ENCODE measurements at places on chromosomes 11 and 22.
A peak's percentile ranks its signal among the peaks of the same experiment; 100 is the strongest.

DNA sequence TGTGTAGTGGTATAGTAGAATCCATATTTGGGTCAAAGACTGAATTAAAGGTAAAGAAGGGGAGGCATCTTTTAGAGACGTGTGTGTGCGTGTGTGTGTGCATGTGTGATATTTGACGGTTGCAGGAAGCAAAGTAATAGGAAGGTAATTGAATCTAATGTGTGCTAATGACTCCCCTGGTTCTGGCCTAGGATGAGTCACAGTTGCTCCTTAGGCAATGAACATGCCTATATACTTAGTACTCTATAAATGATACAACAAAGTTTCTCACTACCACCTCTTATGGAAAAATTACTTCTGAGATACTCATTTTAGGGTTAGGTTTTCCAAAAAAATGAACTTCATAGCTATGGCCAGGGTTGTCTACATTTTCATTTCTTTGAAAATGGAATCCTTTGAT is 409.6 kb downstream of the GUCY1A2 start:
- peak; percentile 72 for DNase-seq

DNA sequence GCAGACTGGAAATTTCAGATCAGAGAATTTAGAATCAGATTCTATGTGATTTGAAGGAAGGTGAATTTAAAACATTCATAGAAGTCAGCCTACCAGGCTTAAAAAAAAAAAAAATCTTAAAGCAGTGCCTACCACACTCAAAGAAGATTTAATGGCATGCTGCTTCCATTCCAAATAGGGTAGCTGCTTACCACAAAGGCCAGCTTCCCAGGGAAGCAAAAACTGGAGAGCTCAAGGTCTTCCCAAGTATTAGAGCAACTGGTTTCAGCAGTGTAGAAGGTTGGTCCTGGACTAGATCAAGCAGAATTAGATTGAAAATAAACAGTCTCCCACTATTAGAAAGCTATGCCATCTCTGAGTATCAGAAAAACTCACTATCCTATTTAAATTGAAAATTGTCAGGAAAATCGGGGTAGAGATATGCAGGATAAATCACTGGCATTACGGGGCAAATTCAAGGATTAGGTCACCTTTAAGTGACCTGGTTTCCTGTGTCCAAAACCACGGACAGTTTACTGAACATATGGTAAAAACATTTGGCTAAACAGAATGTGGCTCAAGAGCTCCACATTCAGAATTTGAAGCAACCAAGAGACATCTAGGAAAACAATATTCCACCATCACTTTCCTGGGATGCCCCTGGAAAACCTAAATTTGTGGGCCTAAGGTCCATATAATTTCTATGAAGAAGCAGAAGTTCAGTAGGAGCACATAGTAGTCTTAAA is 1.3 kb downstream of the C11orf42 start:
- no peak for DNase-seq

DNA sequence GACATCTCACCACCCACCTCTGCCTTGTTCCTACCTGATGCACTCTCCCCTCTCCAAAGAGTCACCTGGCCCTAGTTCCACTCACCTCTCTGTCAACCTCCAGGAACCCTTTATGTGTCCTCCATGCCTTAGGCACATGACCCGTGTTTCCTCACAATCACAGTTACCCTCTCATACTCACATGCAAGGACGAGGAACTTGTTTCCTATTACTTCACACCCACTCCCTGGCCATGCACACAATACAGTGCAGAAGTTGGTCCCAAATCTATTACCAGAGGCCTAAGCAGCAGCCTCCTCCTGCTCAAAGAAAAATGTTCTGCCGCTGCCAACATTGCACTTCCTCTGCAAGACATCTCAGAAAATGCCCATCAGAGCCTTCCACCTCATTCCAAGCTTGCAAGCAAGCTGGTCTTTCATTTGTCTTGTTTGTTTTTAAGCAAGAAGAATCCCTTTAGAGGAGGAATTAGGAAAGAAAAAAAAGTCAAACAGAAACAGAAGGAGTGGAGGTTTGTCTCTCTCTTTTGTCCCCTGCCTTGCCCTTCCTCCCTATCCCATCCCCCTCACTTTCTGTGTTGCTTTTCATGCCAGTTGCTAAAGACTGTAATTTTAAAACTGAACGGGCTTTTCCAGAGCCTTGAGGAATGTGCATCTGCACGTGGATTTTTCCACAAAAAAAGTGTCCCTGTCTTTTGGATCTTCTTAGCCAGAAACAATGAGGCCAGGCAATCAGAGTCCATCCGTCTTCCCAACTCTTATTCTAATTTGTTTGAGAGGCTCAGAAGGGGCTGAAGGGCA is 63.4 kb downstream of the KCNJ1 start:
- no peak for DNase-seq

- DNase-seq = no peak
Measured at GRCh38 chr11:32920570-32920969, 28.0 kb downstream of the QSER1 start.

DNA sequence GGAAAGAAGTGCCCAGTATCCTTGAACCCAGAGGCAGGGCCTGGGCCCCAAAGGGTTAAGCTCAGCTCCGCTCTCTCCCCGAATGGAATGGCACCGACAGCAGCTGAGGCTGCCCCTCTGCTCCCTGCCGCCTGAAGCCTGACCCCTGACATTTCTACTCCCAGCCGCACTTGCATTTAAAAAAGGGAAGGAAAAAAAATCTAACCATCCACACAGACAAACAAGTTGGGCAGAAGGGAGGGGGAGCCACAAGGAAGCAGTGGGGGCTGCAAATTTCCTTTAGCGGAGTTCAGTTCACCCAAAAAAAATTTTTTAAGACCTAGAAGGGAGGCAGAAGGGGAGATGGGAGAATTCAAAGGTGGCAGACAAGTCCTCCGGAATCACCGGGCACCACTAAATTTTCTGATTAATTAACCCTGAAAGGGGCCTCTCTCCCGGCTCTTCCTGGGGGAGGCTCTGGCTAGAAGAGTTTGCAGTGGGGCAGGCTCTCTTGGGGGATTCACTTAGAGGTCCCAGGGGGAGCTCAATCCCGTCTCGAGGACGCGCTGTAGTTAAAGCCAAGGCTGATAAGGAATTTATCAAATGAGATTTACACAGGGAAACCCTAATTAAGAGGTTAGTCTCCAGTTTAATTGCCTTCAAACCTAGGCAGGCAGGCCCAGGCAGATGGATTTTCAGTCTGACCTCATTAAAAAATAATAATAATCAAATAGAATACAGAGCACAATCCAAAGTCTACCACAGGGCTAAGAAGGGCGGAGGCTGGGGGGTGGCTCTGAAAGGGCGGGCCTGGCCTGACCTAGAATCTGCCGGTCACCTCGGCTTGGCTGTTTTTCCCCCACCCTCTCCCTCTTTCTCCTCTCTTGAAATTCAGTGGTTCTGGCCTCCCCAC is 25.6 kb downstream of the MN1 start:
- peak; percentile 55 for DNase-seq

DNA sequence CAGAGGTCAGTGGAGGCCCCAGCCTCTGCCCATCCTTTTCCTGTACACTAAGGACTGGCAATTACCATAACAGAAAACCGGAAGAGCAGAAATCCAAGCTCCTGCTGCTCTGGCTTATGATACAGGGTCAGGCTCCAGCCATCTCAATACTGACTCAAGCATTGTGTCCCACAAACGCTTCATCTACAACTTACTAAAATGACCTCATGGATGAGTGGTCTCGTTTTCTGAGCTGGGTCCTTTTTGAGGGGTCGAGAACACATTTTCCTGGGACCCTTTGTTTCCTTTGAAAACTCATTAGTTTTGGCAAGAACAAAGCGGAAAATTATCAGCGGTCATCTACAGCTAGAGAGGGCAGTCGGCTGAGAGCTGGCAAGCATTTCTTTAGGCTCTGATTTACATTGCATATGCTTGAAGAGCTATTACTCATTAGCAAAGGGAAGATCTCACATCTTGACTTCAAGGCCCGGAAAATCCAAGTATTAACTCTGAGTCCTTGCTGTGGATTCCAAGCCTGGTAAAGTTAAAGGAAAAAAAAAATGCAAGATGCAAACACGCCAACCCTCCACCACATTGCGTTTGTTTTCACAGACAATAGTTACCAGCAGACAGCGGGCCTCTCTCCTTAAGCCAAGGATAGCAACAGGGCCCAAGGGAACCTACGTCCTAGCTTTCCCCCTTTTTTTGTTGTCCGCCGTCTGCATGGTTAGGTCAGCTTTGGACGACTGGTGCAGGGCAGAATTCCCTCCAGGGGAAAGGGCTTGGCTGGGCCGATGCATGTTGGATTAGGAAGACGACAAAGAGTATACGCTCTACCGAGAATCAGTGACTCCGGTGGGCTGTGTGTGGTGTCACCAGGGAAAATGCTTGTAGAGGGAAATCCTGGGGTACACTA is 1.8 kb downstream of the TESMIN start:
- DNase-seq = peak; percentile 23

DNA sequence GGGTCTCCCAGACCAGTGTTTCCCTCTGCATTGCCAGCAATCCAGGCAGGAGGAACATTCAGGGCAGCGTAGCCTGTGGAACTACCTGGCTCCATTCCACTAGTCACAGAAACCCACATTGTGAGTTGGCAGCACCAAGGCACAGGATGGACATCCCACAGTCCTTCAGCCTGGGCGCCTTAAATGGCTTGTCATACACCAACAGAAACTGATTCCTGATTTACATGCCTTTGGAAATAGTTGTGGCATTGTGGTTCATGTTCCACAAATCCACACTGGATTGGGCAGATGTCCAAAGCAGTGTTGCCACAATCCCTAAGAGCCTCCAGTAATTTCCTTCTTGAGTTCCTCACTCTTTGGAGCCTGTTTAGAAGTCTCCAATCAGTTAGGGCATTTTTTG is 225.6 kb downstream of the BLID start:
- DNase-seq = peak; percentile 78

GRCh38 chr22:37752189-37753087 is 55.3 kb upstream of the GCAT start:
- peak; percentile 95 for DNase-seq
